ENCODE measurements at places on chromosomes 5 and 9. TPM values are rescaled to one million over a fixed set of nuclear protein-coding genes. Genes with fewer than 3 reads are reported as not detected.

DNA sequence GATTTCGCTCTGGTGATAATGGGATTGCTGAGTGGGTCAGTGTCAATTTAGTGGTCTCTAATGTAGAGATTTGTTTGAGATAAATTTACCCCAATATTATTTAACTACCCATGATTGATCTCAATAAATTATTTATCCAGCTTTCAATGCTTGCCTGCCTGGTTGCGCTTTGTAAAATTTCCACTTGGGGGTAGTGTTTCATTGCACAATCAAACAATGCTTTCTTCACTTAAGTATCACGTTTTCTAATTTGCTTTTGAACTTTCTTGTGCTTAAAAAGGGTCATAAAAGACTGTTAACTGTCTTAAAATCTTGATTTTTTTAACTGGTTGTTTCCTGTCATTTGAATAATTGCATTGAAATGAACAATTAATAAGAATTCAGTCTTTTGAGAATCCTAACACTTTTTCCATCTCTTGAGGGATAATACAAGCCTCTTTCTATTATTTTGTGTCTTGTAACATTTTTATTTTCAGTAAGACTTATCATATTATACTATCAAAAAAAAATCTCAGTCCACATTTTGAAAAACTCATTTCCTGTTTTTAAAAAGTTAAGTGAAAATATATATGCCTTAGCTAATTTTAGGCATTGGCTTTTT is 18.7 kb downstream of the HSD17B4 start:
- H3K4me1 ChIP-seq: no peaks in the 10 kb centered on the region
- H3K4me3 ChIP-seq: no peak overlapping the region
- H3K36me3 ChIP-seq: peaks cover 6% of the 10 kb centered on the region
- no peak for DNase-seq

GRCh38 chr9:113770396-113770795 is 105.7 kb upstream of the ZNF618 start:
- H3K4me3 ChIP-seq: no peak overlapping the region
- no peaks in the 10 kb centered on the region for H3K27me3 ChIP-seq
- no peak for DNase-seq
- H3K27ac ChIP-seq: no peak overlapping the region

- H3K36me3 ChIP-seq: no peaks in the 10 kb centered on the region
- H3K4me1 ChIP-seq: no peaks in the 10 kb centered on the region
- no peaks in the 10 kb centered on the region for H3K27me3 ChIP-seq
- DNase-seq: no peak
- no peak overlapping the region for H3K4me3 ChIP-seq
Measured at GRCh38 chr9:75142202-75142601, 53.9 kb downstream of the OSTF1 start.

- H3K4me1 ChIP-seq: no peaks in the 10 kb centered on the region
- H3K36me3 ChIP-seq: no peaks in the 10 kb centered on the region
- no peak overlapping the region for H3K27ac ChIP-seq
- H3K27me3 ChIP-seq: no peaks in the 10 kb centered on the region
- no peak for DNase-seq
- no peak overlapping the region for H3K4me3 ChIP-seq
Measured at GRCh38 chr9:18349530-18349929, 124.4 kb upstream of the ADAMTSL1 start.

GRCh38 chr5:135867599-135867998 is 28.0 kb downstream of the IL9 start:
- no peak overlapping the region for H3K4me3 ChIP-seq
- no peaks in the 10 kb centered on the region for H3K4me1 ChIP-seq
- H3K36me3 ChIP-seq: no peaks in the 10 kb centered on the region
- H3K27me3 ChIP-seq: no peaks in the 10 kb centered on the region
- no peak overlapping the region for H3K27ac ChIP-seq

GRCh38 chr5:96257904-96258303 is 175.1 kb downstream of the PCSK1 start:
- H3K27me3 ChIP-seq: no peaks in the 10 kb centered on the region
- H3K4me1 ChIP-seq: no peaks in the 10 kb centered on the region
- no peak overlapping the region for H3K4me3 ChIP-seq
- H3K36me3 ChIP-seq: no peaks in the 10 kb centered on the region
- DNase-seq: no peak

- no peaks in the 10 kb centered on the region for H3K36me3 ChIP-seq
- H3K27me3 ChIP-seq: no peaks in the 10 kb centered on the region
- no peak overlapping the region for H3K4me3 ChIP-seq
- no peak for DNase-seq
Measured at GRCh38 chr5:134085411-134085810, 29.1 kb upstream of the TCF7 start.

GRCh38 chr9:129109952-129110739 is 447 bp downstream of the CRAT start:
- no peaks in the 10 kb centered on the region for H3K27me3 ChIP-seq
- H3K27ac ChIP-seq: peak overlapping the region; percentile 94
- no peaks in the 10 kb centered on the region for H3K36me3 ChIP-seq
- peak overlapping the region; percentile 97 for H3K4me3 ChIP-seq
- peaks cover 6% of the 10 kb centered on the region for H3K4me1 ChIP-seq
- no peak for DNase-seq

GRCh38 chr5:147644460-147644859 is 134.6 kb upstream of the DPYSL3 start:
- no peaks in the 10 kb centered on the region for H3K27me3 ChIP-seq
- no peak for DNase-seq
- no peak overlapping the region for H3K27ac ChIP-seq

DNA sequence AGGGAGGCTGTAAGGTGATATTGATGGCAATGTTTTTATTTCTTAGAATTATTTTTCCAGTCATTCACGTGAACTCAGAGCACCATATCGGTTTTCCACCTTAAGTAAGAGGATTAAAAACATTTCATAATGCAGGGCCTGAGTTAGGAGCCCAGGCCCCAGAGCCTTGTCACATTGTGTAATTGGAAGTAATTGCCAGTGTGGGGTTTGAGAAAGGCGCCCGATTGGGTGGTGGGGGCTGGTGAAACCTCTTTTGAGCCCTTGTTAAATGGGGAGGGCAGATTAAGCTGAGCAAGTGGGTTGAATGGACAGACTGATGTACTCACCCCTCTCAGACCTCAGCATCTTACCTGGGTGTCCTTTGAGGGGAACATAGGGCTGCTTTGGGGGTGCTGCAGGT is 116.7 kb upstream of the PITX1 start:
- H3K27me3 ChIP-seq: no peaks in the 10 kb centered on the region
- H3K36me3 ChIP-seq: no peaks in the 10 kb centered on the region
- H3K27ac ChIP-seq: no peak overlapping the region
- H3K4me1 ChIP-seq: no peaks in the 10 kb centered on the region
- DNase-seq: no peak

DNA sequence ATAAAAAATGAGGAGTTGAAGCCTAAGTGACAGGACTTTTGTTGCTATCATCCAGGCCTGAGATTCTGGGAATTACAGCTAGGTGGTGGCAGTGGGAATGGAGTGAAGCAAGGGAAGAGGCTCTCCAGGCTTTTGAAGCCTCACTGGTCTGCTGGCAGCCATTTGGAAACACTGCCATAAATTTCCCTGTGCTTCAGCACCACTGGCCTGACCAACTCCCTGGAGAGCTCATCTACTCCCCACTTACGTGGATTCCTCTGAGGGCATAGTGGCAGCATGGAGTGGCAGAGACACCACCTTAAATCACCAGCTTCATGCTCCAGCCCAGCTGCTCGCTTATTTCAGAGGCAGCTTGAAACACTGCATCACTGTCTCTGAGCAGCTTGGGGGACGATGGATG is 518.2 kb downstream of the TLR4 start:
- H3K36me3 ChIP-seq: no peaks in the 10 kb centered on the region
- no peaks in the 10 kb centered on the region for H3K4me1 ChIP-seq
- no peak overlapping the region for H3K27ac ChIP-seq
- no peak overlapping the region for H3K4me3 ChIP-seq
- no peak for DNase-seq

- no peaks in the 10 kb centered on the region for H3K36me3 ChIP-seq
- DNase-seq: peak; percentile 67
- peak overlapping the region; percentile 70 for H3K4me3 ChIP-seq
- H3K4me1 ChIP-seq: no peaks in the 10 kb centered on the region
Measured at GRCh38 chr5:14581891-14582796, 552 bp downstream of the OTULINL start.

GRCh38 chr5:11191673-11192072 is 430.6 kb upstream of the DAP start:
- DNase-seq: no peak
- H3K27me3 ChIP-seq: no peaks in the 10 kb centered on the region
- H3K27ac ChIP-seq: no peak overlapping the region
- H3K36me3 ChIP-seq: no peaks in the 10 kb centered on the region

GRCh38 chr9:35519692-35520363 is 29.9 kb downstream of the RUSC2 start:
- H3K27ac ChIP-seq: peak overlapping the region; percentile 93
- no peaks in the 10 kb centered on the region for H3K36me3 ChIP-seq
- H3K27me3 ChIP-seq: no peaks in the 10 kb centered on the region
- DNase-seq: no peak

DNA sequence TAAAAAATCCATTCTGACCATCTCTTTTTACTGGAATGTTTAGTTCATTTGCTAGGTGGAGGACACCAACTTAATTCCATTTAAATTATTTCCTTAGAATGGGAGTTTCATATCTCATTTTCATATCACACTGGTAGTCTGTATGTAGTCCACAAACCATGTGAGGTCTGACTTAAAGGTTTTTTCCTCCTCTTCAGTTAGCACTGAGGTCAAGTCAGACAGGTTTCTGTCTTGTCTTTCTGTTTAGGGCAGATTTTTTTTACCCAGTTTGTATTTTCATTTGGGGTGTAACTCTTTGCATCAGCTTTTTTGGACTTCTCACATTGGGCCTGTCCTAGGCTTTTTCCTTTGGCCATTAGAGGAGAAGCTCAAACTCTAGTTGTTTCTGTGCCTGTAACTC is 75.3 kb downstream of the RANBP17 start:
- no peak overlapping the region for H3K27ac ChIP-seq
- H3K4me1 ChIP-seq: no peaks in the 10 kb centered on the region
- no peaks in the 10 kb centered on the region for H3K27me3 ChIP-seq
- DNase-seq: no peak
- H3K36me3 ChIP-seq: no peaks in the 10 kb centered on the region
- no peak overlapping the region for H3K4me3 ChIP-seq

DNA sequence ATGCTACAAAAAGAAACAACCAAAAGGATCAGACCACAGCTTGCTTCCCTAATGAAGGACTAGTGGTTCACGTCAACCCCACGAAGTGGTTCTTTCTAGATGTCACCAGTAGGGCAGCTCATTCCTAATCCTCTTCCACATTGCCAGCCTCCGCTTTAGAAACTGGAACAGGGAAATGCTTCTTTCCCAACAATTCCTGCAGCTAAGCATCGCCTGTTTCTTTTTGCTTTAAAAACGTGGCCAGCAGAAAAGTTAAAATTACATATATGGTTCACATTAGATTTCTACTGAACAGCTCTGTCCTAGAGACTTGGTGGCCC is 100.2 kb downstream of the MTX3 start:
- H3K4me1 ChIP-seq: no peaks in the 10 kb centered on the region
- no peak overlapping the region for H3K4me3 ChIP-seq
- no peaks in the 10 kb centered on the region for H3K36me3 ChIP-seq
- H3K27ac ChIP-seq: no peak overlapping the region
- no peak for DNase-seq
- no peaks in the 10 kb centered on the region for H3K27me3 ChIP-seq

- H3K4me3 ChIP-seq: no peak overlapping the region
- H3K27ac ChIP-seq: peak overlapping the region; percentile 64
- no peak for DNase-seq
- H3K4me1 ChIP-seq: no peaks in the 10 kb centered on the region
Measured at GRCh38 chr9:129936222-129936621, 101.0 kb downstream of the USP20 start.

- H3K36me3 ChIP-seq: no peaks in the 10 kb centered on the region
- H3K4me3 ChIP-seq: no peak overlapping the region
- no peak for DNase-seq
- H3K27me3 ChIP-seq: no peaks in the 10 kb centered on the region
- H3K27ac ChIP-seq: no peak overlapping the region
Measured at GRCh38 chr5:56673171-56673570, 142.2 kb upstream of the MAP3K1 start.

GRCh38 chr9:11779971-11780370 is 913.2 kb upstream of the TYRP1 start:
- H3K27ac ChIP-seq: no peak overlapping the region
- no peaks in the 10 kb centered on the region for H3K27me3 ChIP-seq
- H3K4me1 ChIP-seq: no peaks in the 10 kb centered on the region
- no peaks in the 10 kb centered on the region for H3K36me3 ChIP-seq

PDLIM4 gene
- total RNA-seq: 71.4 TPM

ZBED3 gene
- total RNA-seq: 4.8 TPM

SPATA31A3 gene
- not detected for total RNA-seq

ZBTB43 gene
- 10.9 TPM for total RNA-seq

SLIT3 gene
- total RNA-seq: 30.7 TPM

SLCO4C1 gene
- total RNA-seq: not detected

NR4A3 gene
- total RNA-seq: 34.1 TPM

All from breast epithelium (tissue), 4 donors.